Liver (tissue), 10 donors: ENCODE measurements at places on chromosomes 2 and 18.

DNA sequence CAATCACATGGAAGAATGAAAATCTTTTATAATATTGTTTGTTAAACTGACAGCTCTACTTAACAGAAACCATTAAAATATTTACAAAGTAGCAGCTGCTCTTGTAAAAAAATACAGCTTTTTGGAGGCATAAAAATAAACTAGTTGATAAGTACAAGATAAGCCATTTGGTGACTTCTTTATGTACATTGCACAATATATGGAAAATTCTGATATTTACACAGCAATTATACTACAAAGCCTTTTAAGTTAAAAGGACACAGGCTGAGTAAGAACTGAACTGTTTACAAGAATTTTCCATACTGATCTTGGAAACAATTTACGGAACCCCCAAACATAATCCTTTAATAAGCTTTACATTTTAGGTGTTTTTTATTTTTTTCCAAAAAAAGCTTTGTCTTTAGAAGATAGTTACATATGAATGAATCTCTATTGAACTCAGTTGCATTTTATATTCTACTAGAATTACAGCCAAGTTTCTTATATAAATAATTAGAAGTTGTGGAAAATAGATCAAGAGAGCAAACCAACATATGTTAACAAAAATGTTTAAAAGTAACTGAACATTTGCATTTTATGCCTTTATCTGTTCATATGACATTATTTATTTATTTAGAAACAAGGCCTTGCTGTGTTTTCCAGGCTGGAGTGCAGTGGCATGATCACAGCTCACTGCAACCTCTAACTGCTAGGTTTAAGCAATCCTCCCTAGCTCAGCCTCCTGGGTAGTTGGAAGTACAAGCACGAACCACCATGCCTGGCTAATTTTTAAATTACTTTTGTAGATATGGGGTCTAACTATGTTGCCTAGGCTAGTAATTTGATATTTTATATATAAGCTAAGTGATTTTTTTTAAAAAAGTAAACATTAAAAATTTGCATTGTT, 142.5 kb downstream of the OTX1 start:
- no peak for DNase-seq

- DNase-seq = no peak
Observed at GRCh38 chr2:37894047-37894446, 31.0 kb upstream of the RMDN2 start.

DNA sequence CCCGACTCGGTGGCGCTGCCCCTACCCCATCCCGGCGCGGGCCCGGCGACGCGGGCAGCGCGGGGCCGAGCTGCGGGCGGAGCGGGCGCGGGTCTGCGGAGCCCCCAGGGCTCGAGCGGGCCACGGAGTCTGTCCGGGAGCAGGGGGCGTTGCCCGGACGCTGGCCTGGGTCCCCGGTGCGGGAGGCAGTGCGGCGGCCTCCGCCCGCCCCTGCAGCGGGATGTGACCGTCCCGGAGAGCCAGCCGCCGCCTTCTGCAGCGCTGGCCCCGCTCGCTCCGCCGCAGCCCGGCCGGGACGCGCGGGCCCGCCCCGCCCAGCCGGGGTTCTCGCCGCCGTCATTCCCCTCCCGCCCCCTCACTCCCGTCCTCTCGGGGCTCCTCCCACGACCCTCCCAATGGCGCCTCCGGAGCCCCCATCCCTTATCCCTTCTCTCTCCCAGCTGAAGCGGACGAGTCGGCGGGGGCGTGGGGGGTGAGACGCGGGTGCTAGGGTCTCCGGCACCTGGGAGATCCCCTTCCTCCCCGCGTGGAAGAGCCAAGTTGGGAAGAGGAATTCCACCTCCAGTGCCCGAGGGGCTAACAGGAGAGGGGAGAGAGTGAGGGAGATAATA, at the start of gene FNDC4:
Gene FNDC4 (minus strand): TSS at position 257 of the 611 bp plus-strand sequence. CDS start 521 bp downstream, outside the sequence.
- DNase-seq = no peak

DNA sequence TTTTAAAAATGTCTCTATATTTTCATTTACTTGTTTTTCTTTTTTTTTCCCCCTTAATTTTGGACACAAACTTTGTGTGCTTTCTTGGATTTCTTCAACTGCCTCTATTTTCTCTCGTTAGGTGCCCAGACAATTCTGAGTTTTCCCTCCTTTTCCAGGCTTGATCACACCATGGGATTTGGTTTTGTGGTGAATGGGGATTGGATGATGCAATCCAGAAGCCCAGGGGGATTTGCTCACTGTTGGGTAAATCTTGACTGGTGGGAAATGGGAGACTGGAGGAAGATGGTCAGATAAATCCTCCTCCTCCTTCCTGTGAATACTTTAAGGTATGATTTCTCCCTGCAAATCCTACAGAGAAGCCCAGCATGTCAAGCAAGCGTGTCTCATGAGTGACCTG, 19.5 kb upstream of the PAX8 start:
- no peak for DNase-seq

DNA sequence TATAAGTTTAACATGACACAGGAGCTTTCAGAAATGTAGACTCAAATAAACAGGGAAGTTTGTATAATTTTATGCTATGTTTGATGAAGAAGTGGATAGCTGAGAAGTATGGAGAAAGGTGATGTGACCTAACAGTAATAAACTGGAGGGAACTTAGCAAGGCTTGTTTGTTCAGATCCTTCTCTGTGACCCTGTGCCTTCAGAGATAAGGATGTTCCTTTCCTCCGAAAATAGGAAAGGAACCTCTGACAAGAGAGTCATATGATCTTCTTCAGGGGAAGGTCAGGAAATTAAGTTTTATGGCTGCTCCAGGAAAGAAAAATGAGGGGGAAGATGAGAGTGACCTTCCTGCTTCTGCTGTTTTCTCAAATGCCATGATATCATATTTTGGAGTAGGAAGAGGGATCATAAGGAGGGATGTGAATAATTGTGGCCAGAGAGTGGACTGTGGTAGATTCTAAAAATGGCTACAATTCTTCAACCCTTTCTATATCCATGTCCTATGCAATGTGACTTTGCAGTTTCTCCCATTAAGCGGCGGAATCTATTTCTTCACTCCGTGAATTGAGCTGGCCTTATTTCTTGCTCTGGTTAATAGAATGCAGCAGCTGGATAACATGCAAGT, 8.5 kb upstream of the C2orf69 start:
- DNase-seq = no peak

- DNase-seq = no peak
Observed at GRCh38 chr2:191463790-191464189, 214.1 kb upstream of the NABP1 start.

DNA sequence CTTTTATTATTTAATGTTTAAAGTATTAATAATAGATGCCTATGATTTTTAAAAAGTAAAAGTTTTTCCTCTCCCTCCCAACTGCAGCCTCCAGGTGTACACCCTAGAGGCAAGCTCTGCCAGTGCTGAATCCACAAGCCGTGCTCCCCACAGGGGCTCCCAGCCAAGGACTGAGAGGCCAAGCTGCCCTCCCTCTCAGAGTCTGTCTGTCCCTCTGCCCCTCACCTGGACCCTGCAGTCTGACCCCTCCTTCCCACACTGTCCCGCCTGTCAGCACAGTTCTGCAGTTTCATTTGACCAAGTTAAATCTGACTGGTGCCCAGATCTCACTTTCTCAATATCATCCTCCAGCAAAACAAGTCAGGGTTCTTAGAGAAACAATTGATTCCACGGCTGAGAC, 14.8 kb upstream of the PROC start:
- DNase-seq = no peak

GRCh38 chr18:54162431-54162830, 62.0 kb downstream of the MBD2 start:
- no peak for DNase-seq

- DNase-seq = no peak
Observed at GRCh38 chr2:134124047-134124753, 129.7 kb upstream of the MGAT5 start.

- DNase-seq = no peak
Observed at GRCh38 chr18:3266062-3266608, 4.2 kb downstream of the MYL12B start.

DNA sequence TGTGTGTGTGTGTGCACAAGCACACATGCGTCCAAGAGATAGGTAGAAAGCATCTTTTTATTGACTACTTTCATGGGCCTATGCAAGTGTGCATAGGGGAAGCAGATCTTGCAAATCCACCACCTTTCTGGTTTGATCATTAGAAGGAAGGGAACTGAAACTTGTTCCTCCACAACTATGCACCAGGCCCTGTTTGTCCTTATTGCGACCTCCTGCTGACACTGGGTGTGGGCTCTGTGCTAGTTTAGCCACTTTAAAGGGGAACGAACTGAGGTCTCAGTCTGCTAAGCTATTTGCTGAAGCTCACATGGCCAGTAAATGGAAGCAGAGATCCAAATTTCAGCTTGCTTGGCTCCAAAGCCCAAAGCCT, 32.1 kb upstream of the INSIG2 start:
- no peak for DNase-seq

- no peak for DNase-seq
Observed at GRCh38 chr2:181058378-181059269, 78.2 kb downstream of the UBE2E3 start.

DNA sequence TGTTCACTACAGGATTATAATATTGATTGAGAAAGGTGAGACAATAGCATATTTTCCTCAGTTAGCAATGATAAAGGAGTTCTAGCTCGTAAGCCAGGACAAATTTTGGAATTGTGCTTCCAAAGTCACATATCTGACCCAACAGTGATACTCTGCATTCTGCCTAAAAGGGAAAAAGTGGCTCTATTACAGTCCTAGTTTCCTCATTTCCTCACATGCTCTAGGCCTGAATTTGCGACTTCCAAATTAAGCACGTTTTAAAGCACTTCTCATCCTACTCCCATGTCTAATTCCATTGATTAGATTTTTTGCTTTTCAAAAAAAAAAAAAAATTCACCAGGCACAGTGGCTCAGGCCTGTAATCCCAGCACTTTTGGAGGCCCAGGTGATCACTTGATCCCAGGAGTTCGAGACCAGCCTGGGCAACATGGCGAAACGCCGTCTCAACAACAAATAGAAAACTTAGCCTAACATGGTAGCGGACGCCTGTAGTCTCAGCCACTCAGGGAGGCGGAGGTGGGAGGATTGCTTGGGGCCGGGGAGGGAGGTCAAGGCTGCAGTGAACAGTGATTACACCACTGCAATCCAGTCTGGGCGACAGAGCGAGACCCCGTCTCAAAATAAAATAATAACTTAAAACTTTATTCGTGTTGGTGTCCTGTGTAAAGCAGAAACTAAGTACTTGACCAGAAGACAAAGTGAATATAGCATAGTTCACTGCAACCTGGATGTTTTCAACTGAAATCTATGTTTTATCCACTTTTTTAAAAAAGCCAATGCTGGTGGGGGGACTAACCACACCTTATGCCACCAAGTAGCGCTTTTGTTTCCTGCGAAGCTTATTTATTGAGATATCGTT, 1.5 kb downstream of the ESCO1 start:
- DNase-seq = no peak
